ENCODE measurements at places on chromosomes 7 and 10. TPM values are rescaled to one million over a fixed set of nuclear protein-coding genes. Genes with fewer than 3 reads are reported as not detected.
A peak's percentile ranks its signal among the peaks of the same experiment; 100 is the strongest.

SORCS1 gene
- total RNA-seq, result 0.76 TPM

MKX gene
- total RNA-seq, result 1.3 TPM

TAS2R5 gene
- 2.5 TPM for total RNA-seq

ZNF804B gene
- total RNA-seq, result 0.19 TPM

ABCC2 gene
- total RNA-seq, result 2.3 TPM

IGFBP1 gene
- not detected for total RNA-seq

MSMB gene
- total RNA-seq, result not detected

DNA sequence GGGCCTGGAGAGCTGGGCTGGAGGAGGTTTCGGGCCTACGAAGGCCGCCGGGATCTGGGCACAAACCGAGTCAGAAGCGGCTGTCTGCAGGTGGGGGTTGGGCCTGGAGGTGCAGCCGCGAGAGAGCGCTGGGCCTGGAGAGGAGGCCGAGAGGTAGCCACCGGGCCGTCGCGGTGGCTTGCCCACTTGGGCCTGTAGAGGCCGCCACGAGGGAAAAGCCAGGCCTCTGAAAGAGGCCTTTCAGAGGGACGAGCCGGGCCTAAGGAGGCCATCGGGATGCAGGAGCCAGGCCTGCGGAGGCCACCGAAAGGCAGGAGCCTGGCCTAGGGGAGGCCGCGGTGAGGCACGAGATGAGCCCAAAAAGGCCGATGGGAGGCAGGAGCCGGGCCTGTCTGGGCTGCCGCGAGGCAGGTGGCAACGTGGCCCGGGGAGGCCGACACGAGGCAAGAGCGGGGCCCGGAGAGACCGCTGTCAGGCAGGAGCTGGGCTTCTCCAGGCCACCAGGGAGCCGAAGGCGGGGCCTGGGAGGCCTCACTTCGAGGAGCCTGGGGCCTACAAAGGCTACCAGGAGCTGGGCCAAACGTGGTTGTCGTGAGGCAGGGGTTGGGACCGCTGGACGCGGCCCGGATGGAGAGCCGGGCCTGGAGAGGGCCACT is 25.6 kb downstream of the MDH2 start:
- no peak overlapping the region for H3K4me3 ChIP-seq
- H3K27me3 ChIP-seq, result no peaks in the 10 kb centered on the region
- H3K4me1 ChIP-seq, result no peaks in the 10 kb centered on the region
- no peaks in the 10 kb centered on the region for H3K36me3 ChIP-seq
- no peak overlapping the region for H3K27ac ChIP-seq
- DNase-seq, result no peak

DNA sequence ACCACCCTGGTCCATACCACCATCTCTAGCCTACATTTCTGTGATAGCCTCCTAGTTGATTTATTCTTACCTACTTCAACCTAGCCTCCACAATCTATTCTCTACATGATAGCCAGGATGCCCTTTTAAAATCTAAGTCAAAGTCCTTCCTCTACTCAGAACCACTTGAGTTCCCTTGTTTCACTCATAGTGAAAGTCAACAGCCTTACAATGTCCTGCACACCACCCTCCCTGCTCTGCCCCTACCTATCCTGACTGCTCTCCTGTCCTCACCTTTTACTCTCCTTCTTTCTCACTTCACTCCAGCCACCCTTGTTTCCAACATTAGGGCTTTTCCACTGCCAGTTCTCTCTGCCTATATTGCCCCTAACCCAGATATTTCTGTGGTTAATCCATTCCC is 146.7 kb downstream of the GRM3 start:
- H3K4me1 ChIP-seq, result no peaks in the 10 kb centered on the region
- DNase-seq, result no peak
- no peaks in the 10 kb centered on the region for H3K36me3 ChIP-seq
- H3K27ac ChIP-seq, result no peak overlapping the region
- H3K4me3 ChIP-seq, result no peak overlapping the region

- H3K36me3 ChIP-seq, result no peaks in the 10 kb centered on the region
- no peaks in the 10 kb centered on the region for H3K4me1 ChIP-seq
- no peak for DNase-seq
- no peaks in the 10 kb centered on the region for H3K27me3 ChIP-seq
- no peak overlapping the region for H3K4me3 ChIP-seq
These were observed 19.4 kb upstream of the ATAD1 start for GRCh38 chr10:87837445-87837844.

DNA sequence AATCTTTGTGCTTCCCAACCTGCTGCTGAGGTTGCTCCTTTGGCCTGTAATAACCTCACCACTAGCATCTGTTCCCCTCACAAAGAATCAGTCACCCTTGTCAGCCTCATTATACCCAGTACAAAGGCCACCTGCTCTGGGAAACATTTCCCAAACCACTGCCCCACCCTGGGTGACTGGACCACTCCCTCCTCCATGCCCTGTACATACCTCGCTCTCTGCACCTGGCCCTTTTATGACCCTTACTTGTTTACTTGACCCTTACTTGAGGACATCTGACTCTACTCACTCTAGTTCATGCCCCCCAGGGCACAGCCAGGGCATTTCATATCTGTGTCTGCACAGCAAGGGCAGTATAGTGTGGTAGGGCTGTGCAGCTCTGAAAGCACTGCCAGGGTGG is 21.4 kb upstream of the AOC1 start:
- no peak overlapping the region for H3K4me3 ChIP-seq
- no peaks in the 10 kb centered on the region for H3K36me3 ChIP-seq
- no peak overlapping the region for H3K27ac ChIP-seq
- no peak for DNase-seq
- H3K27me3 ChIP-seq, result no peaks in the 10 kb centered on the region

- H3K4me3 ChIP-seq, result no peak overlapping the region
- H3K27ac ChIP-seq, result no peak overlapping the region
- H3K36me3 ChIP-seq, result no peaks in the 10 kb centered on the region
These were observed 130.0 kb downstream of the ICA1 start for GRCh38 chr7:8131694-8132605.

DNA sequence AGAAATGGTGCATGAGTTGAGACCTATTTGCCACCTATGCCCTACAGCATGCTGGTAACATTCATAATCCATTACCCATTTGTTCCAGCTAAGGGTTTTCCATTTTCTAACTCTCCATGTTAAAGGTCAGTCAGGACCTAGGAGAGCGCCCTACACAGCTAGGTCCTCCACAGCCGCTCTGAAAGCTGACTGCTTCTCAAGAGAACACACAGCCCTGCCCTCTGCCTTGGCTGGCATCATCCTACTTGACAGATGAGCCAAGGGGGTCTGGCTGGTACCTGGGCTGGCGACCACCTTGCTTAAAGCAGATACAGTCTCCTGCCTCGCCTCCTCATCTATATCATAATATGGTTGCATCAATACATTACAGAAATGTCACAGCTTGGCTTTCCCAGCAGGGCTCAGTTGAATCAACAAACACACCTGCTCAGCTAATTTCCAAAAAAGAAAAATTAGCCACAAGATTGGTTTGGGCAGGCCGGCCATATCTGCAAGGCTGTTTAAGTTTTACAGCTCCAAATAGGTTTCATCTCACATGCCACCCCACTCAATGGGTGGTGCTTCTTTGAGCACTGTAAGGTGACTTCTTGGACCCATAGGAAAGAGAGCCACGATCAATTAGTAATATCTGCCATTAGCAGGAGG is 17.3 kb downstream of the TLL2 start:
- no peak overlapping the region for H3K27ac ChIP-seq
- no peak overlapping the region for H3K4me3 ChIP-seq
- H3K27me3 ChIP-seq, result no peaks in the 10 kb centered on the region
- DNase-seq, result peak; percentile 76
- H3K36me3 ChIP-seq, result no peaks in the 10 kb centered on the region
- H3K4me1 ChIP-seq, result no peaks in the 10 kb centered on the region

DNA sequence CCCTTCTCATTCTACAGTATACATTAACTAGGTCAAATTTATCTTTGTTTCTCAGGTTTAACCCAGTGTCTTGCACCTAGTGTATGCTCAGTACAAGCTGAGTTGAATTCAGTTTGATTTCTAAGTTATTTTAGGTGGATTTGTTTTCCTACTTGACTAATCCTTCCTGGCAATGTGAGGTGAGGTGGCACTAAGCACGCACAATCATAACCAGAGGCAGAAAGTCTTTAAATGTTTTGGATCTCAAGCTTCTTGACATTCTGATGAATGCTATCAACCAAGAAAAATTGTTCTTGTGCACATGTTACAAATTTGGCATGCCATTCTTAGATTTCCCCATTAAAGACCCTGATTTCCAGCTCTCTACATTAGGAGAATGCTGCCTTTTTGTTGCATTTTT is 3.2 kb downstream of the BZW2 start:
- H3K4me3 ChIP-seq, result no peak overlapping the region
- H3K27ac ChIP-seq, result no peak overlapping the region
- H3K4me1 ChIP-seq, result no peaks in the 10 kb centered on the region
- no peaks in the 10 kb centered on the region for H3K36me3 ChIP-seq

DNA sequence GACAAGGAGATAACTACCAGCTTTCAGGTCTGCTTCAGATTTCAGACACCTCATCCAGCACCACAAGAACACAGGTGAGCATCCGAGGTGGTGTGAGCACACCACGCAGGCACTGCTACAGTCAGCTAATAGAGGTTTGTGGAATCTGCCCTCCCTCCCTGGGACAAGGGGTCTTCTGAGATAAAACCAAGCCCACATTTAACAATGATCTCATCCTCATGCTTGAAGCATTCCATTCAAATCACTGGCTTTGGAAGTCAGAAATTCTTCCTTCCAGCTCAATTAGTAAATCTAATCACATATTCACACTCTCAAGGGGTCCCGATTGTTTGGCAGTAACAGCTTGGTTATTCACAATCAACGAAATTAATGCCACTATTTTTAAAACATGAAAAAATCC is 331.4 kb downstream of the ELMO1 start:
- H3K36me3 ChIP-seq, result no peaks in the 10 kb centered on the region
- H3K4me3 ChIP-seq, result no peak overlapping the region
- no peak for DNase-seq
- no peak overlapping the region for H3K27ac ChIP-seq

DNA sequence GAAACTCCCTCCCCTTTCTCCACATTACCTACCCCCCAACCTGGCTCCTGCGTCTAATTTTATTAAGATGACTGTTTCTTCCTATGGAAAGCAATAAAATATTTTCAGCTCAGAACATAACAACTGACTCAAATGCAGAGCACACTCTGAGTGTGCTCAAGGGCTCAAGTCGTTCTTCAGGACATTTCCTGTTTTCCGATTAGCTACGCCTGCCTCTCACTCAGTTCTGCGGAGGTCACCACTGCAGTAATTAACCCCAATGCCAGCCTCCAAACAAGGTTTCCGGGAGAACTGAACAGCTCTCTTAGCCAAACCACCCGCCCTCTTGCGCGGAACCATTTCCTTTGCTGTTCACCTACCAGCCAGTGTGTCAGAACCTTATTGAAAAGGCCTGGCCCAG is 19.3 kb downstream of the MYOF start:
- H3K4me1 ChIP-seq, result peaks cover 26% of the 10 kb centered on the region
- H3K36me3 ChIP-seq, result no peaks in the 10 kb centered on the region
- no peak overlapping the region for H3K4me3 ChIP-seq
- H3K27ac ChIP-seq, result peak overlapping the region; percentile 63

GRCh38 chr7:108815815-108816214 is 246.1 kb downstream of the DNAJB9 start:
- no peaks in the 10 kb centered on the region for H3K27me3 ChIP-seq
- no peak overlapping the region for H3K4me3 ChIP-seq
- no peaks in the 10 kb centered on the region for H3K36me3 ChIP-seq
- H3K27ac ChIP-seq, result no peak overlapping the region
- H3K4me1 ChIP-seq, result no peaks in the 10 kb centered on the region

DNA sequence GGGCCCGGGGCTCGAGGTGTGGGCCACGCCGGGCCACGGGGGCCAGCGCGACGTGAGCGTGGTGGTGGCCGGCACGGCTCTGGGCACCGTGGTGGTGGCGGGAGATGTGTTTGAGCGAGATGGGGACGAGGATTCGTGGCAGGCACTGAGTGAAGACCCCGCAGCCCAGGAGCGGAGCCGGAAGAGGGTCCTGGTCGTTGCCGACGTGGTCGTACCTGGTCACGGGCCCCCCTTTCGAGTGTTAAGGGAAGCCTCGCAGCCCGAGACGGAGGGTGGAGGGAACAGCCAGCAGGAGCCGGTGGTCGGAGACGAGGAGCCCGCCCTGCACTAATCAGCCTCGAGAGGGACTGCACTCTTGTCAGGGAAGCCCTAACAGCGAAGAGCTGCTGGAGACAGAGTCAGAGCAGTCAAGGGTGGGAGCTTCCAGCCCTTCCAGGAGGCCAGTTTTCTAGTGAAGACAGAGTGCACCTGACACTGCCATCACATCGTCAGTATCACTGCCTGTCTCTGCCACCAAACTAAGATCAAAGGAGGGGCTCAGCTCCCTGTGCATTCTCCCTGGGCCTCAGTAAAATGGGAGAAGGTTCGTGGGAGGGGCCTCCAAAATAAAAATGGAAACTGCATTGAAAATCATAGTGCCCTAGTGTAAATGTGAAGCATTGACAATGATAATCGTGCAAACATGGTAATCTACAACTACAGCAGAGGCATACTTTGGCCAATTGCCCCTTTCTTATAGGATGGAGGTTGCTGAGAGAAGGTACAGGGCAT is 1.3 kb downstream of the MBLAC1 start:
- H3K27me3 ChIP-seq, result no peaks in the 10 kb centered on the region
- no peaks in the 10 kb centered on the region for H3K36me3 ChIP-seq
- DNase-seq, result peak; percentile 74
- H3K4me3 ChIP-seq, result peak overlapping the region; percentile 84

GRCh38 chr10:49278497-49278981 is 20.4 kb upstream of the C10orf71 start:
- no peak overlapping the region for H3K27ac ChIP-seq
- DNase-seq, result no peak
- no peak overlapping the region for H3K4me3 ChIP-seq
- H3K4me1 ChIP-seq, result no peaks in the 10 kb centered on the region

DNA sequence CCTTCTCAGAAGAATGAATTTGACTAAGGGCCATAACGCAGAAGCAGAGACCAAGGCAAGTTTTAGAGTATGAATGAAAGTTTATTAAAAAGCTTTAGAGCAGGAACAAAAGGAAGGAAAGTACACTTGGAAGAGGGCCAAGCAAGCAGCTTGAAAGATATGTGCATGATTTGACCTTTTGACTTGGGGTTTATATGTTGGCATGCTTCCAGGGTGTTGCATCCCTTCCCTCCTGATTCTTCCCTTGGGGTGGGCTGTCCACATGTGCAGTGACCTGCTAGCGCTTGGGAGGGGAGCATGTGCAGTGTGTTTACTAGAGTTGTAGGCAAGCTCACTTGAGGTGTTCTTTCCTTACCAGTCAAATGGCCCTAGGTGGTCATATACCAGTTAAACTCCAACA is 37.9 kb upstream of the LRRN3 start:
- no peaks in the 10 kb centered on the region for H3K27me3 ChIP-seq
- no peak overlapping the region for H3K27ac ChIP-seq
- H3K36me3 ChIP-seq, result no peaks in the 10 kb centered on the region

- DNase-seq, result peak; percentile 57
- H3K27ac ChIP-seq, result no peak overlapping the region
- H3K36me3 ChIP-seq, result no peaks in the 10 kb centered on the region
- no peak overlapping the region for H3K4me3 ChIP-seq
- H3K4me1 ChIP-seq, result no peaks in the 10 kb centered on the region
These were observed 47.7 kb downstream of the PTN start for GRCh38 chr7:137295739-137296324.

Data from kidney (tissue), 22 donors.